Tibial nerve (tissue), 4 donors: ENCODE measurements at places on chromosomes 7 and 10. TPM values are rescaled to one million over a fixed set of nuclear protein-coding genes. Genes with fewer than 3 reads are reported as not detected.

Gene ATOH7
- not detected for total RNA-seq

Gene RNF32
- total RNA-seq, result 1.5 TPM

Gene NOS3
- total RNA-seq, result 20.3 TPM

DNA sequence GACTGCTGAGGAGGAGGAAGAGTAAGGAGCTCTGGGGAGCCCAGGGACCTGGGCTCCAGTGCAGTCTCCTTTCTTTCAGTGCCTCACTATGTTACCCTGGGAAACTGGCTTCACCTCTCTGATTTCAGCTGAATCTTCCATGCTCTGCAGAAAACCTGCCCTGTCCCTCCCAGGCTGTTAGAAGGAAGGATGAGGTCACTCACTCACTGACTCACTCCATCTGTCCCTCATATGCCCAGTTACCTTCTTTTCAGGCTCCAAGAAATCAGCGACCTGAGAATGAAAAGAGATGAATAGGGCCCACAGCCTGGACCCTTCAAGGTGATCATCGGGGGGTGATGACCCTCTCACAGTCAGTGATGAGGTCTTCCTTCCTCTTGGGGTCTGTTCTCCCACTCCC lies 481 bp downstream of the SFTPA2 start:
- DNase-seq, result no peak
- H3K4me1 ChIP-seq, result no peaks in the 10 kb centered on the region
- no peak overlapping the region for H3K4me3 ChIP-seq
- no peaks in the 10 kb centered on the region for H3K27me3 ChIP-seq
- no peak overlapping the region for H3K27ac ChIP-seq
